Heart left ventricle (tissue), 16 donors: ENCODE measurements at places on chromosomes 3 and 15. TPM values are rescaled to one million over a fixed set of nuclear protein-coding genes. Genes with fewer than 3 reads are reported as not detected.

- no peak for DNase-seq
These were observed 497.0 kb upstream of the TBL1XR1 start for GRCh38 chr3:177694316-177694715.

- no peak for DNase-seq
These were observed 50.3 kb upstream of the ACTL6A start for GRCh38 chr3:179512378-179512777.

Gene PXYLP1
- 19.1 TPM for total RNA-seq

DNA sequence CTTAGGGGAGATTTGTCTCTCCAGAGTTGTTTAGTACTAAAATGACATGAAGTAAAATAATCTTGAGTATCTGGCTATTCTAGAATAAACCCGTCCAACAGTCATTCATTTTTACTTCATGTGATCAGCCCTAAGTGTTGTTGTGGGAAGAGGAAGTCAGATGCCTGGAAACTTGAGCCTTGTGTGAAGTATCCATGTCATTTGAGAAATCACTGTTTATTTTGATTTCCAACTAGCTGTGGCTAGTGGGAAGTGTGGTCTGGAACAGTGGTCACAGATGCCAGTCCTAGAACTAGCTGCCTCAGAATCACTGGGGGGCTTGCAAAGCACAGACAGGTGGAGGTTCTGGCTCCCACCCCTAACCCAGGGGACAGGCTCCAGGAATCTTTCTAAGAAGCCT is 77.7 kb upstream of the LIMD1 start:
- DNase-seq, result no peak

Gene SLC9A9
- total RNA-seq, result 15.3 TPM

GRCh38 chr3:60399292-60399691 is 852.0 kb downstream of the FHIT start:
- DNase-seq, result no peak

DNA sequence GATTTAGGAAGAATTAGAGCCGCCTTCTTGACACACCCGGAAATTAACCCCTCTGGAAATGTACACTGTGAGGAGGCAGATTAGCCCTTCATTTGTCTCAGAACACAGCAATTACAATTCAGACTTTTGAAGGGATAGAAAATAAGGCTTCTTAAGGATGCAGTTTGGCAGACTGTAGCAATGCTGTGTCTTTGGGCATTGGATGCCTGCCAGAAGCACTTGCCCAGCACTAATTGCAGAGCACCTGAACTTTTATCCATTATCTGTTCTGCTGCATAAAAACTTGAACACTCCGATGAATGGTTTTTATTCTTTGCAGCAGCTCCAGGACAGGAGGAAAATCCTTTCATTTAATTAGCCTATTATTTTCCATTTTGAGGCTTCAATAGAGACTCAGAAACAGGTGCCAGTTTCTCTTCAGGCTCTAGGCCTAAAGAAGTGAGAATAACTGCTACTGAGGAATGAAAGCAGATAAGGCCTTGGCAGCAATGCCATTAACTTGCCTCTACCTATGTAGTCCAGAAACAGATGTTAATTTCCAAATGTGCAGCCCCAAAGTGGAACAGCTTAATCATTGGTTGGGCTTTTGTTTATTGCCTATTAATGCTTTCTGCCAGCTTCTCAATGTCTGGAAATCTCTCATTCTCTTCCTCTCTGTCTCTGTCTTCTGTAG is 418.5 kb downstream of the NSUN3 start:
- DNase-seq, result no peak

DNA sequence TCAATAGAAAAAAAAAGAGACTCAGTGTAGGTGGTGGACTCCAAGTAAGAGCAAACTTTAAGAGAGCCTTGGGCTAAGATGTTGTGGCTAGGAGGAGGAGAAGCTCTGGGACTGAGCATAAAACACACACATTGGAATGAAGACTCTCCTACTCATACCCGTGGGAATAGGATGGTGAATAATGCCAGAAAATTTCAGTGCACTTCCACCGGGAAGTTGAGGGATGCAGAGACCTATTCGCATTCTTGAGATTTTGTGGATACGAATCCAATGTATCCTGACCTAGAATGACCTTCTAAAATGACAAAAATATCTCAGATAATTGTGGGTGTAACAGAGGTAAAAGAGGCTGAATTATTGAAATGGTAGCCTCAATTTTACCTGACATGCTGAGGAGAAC is 388.7 kb upstream of the SGO1 start:
- DNase-seq, result no peak

GRCh38 chr3:197337656-197338055 is 39.2 kb upstream of the DLG1 start:
- no peak for DNase-seq

DNA sequence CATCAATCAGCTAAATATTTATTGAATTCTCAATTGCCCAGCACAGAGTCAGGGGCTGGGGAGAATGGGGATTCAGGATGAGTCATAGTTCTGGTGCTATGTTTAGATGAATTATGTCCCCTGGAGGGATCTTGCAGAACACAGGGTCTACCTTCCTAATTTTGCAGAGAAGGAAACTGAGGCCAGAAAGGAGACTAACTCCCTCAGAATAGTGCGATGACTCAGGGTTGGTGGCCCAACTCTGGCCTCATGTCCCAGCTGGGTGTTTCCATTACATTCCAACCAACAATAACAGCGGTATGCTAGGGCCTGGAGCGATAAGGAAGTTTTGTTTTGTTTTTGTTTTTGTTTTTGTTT is 270.9 kb downstream of the TLE3 start:
- no peak for DNase-seq

- DNase-seq, result no peak
These were observed 33.1 kb downstream of the PRR20G start for GRCh38 chr3:127254730-127255129.

DNA sequence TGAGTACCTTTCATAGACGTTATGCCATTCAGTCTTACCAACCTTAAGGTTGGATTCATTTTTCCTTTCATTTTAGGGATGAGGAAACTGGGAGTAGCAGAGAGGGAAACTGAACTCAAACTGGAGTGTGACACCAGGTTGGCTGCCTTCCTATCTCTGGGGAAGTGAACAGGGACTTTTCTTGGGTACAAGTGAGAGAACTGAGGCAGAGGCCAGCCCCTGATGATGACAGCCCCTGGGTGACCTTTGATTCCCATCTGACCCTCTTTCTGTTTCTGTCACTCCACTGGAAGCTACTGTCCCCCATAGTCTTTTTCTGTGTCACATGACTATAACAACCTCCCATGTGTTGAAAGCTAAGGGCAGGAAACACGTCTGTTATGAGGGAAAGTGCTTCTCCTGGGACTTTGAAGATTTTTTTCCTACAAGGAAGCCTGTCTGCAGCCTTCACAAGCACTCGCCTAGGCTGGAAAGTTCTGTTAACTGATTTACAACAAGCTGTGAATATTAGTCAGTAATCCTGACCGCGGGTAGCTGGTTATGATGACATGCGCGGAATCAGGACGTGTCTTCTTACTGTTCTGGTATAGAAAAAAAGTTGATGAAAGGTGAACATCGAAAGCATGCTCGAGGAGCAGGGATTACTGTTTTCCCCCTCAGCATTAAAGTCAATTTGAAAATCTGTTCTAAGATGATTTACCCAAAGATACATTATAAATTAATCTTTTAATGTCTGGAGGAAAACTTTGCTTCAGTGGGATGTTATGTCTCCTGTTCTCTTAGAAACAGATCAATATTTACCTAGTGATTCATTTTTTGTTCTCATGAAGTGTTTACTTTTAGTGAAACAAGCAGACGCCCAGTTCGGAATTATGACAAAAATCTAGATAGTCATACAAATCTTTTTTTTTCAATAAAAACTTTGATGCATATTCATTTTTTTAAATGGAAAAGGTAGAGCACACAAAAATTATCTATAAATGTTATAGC is 31.5 kb downstream of the ABHD2 start:
- no peak for DNase-seq

DNA sequence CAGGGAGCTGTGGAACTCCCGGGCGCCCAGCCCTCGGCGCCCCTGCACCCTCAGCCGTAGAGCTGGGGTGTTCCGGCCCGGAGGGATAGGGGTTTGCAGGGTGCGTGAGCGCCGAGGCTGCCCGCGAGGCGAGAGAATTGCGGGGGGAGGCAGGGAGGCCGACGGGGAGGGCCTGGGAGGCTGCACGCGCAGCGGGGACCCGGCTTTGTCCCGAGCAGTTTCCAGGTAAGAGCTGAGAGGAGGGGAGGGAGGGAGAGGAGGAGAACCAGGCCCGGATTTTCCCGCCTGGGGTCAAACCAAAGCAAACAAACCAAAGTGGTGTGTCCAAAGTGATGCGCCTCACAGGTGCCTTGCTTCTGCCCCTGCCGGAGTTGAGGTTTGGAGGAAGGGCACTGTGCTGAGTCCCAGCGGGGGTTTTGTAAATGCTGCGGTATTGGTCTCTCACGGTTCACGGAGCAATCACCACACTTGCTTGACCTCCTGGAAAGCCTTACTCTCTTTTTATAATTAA is 146.4 kb downstream of the TJP1 start:
- DNase-seq, result no peak

GRCh38 chr15:48494631-48495030 is 150.9 kb downstream of the FBN1 start:
- DNase-seq, result no peak

DNA sequence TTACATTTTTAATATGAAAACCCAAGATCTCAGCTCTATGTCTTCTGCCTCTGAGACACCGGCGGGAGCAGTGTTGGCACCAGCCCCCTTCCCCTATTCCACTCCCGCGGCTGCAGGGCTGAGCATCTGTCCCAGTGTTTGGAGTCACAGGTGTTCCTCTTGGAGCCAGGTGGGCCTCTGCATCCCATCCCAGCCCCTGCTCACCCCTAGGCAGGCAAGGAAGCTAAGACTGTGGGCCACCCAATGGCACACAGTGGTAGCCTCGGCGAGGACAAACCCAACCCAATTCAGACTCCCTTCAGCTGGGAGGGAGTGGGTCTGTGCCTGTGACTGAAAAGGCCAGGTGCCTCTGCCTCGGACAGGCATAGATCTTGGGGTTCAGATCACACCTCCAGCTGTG is 3.1 kb downstream of the CHST13 start:
- no peak for DNase-seq

DNA sequence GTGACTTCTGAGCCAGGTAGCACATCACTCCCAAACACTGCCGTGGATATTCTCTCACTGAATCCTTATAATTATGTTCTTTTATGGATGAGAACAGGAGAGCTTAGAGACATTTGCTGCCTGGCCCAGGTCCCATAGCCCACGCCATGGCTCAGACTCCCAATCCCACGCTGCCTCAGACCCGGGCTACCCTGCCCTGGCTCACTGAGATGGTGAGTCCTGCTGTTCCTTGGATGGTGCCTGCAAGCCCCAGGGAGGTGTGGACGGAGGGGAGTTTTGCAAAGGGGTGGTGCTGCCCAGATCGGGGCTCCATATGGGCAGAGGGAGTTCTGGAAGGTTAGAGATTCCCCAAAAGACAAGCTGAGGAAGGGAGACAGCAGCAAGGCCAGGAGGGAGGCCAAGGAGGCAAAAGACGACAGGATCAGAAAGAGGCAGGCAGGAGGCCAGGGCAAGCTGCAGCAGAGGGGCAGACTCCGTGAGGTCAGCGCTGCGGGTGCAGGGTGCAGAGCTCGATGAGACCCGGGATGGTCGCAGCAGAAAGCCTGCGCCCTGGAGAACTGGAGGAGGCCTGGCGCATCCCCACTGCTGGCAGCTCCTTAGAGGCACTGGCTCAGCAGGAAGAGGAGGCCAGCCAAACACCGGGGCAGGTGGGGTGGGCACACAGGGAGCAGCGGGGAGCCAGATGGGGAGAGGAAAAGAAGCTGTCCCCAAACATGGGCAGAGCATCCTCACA is 95.7 kb upstream of the ALDH1A3 start:
- DNase-seq, result no peak

- no peak for DNase-seq
These were observed 518.6 kb downstream of the GBE1 start for GRCh38 chr3:81242871-81243270.

- no peak for DNase-seq
These were observed 115.6 kb downstream of the PDE8A start for GRCh38 chr15:85097250-85097649.

DNA sequence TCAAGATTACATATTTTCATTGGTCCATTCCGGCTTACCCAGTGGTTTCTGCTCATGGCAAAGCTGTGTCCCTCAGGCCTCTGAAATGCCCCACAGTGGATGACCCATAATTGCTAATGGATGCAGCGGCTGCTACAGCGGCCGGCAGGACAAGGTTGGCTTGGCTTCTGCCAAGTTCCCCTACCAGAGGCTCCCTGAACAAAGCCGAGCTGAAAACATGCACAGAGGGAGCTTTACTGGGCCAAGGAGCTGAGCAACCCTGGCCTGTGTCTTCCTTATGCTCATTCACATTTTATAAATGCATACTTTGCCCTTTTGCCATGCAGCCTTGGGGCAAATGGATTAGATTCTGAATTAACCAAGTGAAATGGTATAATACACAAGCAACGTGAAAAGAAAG is 150.5 kb downstream of the NTRK3 start:
- DNase-seq, result no peak

- DNase-seq, result no peak
These were observed 111.6 kb downstream of the AQP9 start for GRCh38 chr15:58249646-58250312.

DNA sequence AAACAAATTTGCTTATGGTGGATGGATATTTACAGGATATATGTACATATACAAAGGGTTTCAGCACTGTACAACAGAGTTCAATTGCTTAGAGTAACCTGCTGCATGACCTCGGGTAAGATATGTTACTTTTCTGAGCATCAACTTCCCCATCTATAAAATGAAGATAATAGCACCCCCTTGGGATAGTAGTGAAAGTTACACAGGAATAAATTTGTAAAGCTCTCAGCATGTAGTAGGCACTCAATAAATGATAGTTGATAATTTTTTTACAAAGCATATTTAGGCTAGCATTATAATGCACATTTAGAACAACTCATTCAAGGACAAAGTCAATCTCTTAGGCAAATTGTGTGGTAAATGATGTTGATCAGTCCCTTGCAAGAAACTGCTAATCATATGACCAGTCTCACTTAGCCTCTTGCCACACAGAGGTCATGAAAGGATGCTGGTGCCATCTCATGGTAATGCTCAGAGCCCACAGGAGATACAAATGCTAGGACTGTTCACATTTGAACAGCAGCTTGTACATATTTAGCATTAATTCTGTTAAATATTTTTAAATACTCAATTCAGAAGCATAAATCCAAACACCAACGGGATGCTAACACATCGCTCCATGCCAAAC is 123.9 kb downstream of the MAGI1 start:
- no peak for DNase-seq
